ENCODE measurements at places on chromosomes 5 and 9. TPM values are rescaled to one million over a fixed set of nuclear protein-coding genes. Genes with fewer than 3 reads are reported as not detected.
A peak's percentile ranks its signal among the peaks of the same experiment; 100 is the strongest.

DNA sequence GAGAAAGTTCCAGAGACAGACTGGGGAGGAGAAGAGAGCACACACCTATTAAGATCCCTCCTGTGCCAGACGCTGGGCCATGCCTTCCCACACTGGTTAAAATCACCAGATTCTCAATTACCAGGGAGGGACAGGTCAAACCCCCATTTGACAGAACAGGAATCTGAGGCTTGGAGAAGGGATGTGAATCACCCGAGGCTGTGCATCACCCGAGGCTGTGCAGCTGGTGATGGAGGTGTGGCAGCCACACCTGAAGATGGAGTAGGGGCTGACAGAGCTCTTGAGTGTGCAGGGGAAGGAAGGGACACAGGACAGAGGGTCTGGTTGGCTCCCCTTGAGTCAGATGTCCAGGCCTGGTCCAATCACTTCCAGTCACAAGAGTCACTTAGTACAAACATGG lies 70.6 kb downstream of the LMX1B start:
- DNase-seq, result no peak

DNA sequence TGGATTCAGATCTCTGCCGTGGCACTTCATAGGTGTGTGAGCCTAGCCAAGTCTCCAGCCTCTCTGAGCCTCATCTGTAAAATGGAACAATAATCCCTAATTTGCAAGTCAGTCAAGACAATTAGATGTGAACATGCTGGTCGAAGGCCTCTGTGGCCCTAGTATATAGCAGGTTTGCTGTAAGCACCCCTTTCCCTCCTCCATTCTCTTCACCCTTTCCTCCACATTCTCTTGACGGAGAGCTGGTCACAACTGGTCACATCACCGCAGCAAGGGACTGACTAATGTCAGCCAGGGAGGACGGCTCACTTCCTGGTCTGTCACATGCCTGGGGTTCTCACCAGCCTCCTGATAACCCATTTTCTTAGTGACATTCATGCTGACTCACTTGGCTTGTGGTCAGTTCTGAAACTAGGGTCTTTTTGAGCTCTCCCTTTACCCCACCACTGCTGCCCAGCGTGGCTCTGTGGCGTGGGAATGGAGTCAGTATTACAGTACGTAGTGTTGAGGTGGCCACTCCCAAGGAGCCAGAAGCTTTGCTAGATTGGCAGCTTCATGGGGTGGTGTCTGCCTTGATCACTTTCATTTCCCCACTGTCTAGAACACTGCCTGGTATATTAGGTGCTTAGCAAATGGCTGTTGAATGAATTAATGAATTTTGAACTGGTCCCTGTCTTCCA lies 47.8 kb downstream of the ERGIC1 start:
- peak; percentile 79 for DNase-seq

DNA sequence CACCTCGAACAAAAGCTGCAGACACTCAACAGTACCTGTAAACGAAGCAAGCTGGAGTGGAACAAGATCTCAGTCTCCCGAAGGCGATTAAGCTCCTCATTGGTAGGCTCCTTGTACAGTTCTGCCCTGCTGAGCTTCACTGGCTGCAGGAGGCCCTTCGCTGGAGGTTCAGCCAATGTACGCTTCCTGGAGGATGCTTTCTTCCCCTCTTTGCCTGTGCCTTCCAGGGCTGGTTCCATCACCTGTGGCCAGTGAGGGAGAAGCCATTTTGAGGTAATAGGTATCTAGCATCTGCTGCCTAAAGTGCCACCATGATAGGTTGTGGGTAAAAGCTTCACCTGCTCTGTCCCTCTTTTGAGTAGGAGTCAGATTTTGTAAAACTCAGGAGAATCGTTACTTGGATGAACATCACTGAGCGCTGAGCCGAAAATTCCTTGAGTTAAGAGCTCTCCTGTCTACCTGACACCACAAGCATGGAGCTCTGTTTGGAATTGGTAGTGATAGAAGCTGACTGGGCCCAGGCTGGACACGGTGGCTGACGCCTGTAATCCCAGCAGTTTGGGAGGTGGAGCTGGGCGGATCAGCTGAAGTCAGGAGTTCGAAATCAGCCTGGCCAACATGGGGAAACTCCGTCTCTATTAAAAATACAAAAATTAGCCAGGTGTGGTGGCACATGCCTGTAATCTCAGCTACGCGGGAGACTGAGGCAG lies 1.4 kb downstream of the NOL6 start:
- no peak for DNase-seq

GRCh38 chr9:38687389-38687842 lies 32.5 kb downstream of the FAM240B start:
- peak; percentile 81 for DNase-seq

- DNase-seq, result no peak
Measured at GRCh38 chr5:76956033-76956432, 3.2 kb downstream of the CRHBP start.

DNA sequence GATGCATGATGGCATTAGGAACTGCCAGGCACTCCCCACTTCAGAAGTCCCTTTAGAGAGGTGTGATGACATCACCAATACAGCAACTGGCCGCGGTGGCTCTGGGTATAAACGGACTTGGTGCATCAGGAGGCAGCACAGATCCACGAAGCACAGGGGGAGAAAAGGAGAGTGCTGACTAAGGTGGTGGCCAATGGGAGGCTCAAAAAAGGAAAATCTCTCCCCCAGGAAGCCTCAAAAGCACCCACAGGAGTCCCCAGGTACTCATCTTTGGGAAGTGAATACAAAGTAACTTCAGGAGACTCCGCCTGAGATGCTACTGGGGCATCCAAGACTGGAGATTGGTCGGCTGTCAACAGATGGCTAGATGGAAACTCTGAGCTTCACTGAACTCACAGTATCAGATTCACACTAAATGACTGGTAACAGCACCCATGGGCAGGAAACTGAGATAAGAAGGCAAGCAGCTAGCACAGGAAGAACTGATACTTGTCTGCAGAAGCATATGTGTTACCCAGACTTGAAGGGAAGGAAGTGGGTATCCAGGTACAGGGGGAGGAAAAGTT lies 7.6 kb downstream of the TTC39B start:
- no peak for DNase-seq

GRCh38 chr9:87665505-87665904 lies 60.4 kb upstream of the CTSL start:
- DNase-seq, result no peak

- no peak for DNase-seq
Measured at GRCh38 chr5:1495525-1495897, 28.2 kb downstream of the LPCAT1 start.

GRCh38 chr5:102711525-102712385 lies 43.4 kb upstream of the PAM start:
- no peak for DNase-seq

- DNase-seq, result no peak
Measured at GRCh38 chr5:91690921-91691320, 307.8 kb upstream of the ARRDC3 start.

DNA sequence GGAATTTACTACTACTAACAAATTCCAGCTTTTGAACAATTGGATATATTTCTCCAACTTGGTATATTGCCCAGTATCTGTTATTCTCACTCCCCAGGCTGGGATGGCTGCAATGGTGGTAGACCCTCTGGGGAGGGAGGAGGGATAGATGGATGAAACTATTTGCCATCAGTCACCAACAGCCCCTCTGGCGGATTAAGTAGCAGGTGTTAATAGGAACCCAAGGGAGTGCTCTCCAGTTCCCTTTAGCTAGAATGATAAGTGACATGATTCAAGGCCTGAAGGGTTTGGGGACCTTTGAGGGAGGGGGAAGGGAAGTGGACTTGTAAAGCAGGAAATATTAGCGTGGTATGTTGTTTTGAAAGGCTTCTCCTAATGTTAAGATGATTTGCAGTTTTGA lies 824.0 kb upstream of the ARRDC3 start:
- no peak for DNase-seq

- no peak for DNase-seq
Measured at GRCh38 chr5:6838736-6839135, 125.5 kb downstream of the TENT4A start.

GRCh38 chr5:146695646-146696045 lies 179.7 kb upstream of the GPR151 start:
- no peak for DNase-seq

Gene NOXA1
- 8.7 TPM for total RNA-seq

Gene NIPAL4
- total RNA-seq, result 0.39 TPM

Gene ECSCR
- total RNA-seq, result 25.4 TPM
